ENCODE measurements at places on chromosomes 13 and 19.
A peak's percentile ranks its signal among the peaks of the same experiment; 100 is the strongest.

- DNase-seq, result no peak
Observed at GRCh38 chr19:47704024-47704423, 9.2 kb upstream of the EHD2 start.

GRCh38 chr13:36639610-36640009, 34.2 kb upstream of the SERTM1 start:
- no peak for DNase-seq

DNA sequence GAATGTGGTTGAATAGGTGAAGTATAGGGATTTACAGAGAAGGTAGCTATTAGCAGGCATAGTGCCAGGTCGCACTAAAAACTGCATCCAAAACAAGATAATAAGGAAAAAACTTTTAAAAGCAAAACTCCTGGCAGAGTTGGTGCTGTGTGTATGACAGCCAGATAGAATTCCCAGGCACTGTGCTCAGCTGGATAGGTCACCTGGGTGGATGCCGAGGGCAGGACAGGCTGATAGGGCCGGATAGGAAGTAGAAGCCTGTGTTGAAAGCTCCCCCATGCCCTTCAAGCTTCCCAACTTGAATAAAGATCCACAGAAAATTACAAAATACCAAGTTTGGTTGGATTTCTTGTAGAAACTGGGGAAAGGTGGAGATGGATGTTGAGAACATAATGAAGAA, 48.9 kb upstream of the TDRD3 start:
- DNase-seq, result no peak

DNA sequence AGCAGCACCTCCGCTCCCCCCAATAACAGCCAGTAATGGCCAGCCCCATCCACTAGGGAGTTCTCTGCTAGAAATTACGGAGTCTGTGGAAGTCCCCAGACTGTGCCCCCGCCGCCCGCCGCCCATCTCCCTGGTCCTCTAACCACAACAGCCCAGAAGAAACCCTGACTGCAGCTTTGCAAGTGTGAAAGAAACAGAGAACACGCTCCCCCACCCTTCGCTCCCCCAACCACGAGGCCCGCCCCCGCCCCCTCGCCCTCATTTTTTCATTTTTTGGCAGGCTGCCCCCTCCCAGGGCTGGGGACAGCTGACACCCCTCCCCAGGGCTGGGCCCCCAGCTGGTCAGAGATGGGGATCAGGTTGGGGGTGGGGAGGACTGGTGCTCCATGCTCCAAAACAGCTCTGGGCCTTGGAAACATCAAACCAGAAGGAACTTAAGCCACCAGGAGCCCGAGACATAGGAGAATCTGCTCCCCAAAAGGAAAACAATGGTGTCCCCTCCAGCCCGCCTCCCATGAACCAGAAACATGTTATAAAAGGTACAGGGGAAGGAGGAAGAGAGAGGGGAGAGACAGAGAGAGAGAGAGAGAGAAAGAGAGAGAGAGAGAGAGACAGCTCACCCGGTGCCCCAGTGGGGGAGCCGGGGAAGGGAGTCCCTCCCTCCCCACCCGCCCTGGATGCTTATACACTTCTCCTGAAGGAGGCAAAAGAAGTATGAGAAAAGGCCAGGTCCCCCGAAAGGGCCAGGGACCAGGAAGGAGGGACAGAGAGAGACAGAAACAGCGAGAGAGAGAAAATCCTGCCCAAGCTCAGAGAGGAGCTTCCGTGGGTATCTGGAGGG, 29.8 kb upstream of the ASF1B start:
- no peak for DNase-seq

- DNase-seq, result no peak
Observed at GRCh38 chr19:4866595-4867424, 657 bp downstream of the PLIN3 start.

DNA sequence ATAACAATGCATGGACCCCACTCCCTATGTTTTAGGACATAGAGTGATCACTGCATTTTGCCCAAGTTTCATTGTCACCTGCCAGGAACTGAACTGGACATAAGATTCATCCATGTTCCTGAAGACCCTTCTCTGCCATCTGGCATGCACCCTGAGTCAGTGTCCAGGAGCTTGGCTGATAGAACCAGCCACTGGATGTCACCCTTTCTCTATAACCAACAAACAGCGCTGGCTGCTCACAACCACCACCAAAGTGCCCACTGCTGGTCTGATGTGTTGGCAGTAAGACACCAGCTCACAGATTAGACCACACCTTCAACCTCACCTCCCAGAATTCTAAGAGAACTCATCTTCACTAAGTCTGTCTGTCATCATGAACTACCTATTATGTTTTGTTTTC, 333.4 kb downstream of the ITGBL1 start:
- DNase-seq, result no peak

GRCh38 chr13:91181892-91182291, 165.6 kb upstream of the MIR17HG start:
- no peak for DNase-seq

GRCh38 chr19:47446534-47447469, 24.9 kb downstream of the SLC8A2 start:
- no peak for DNase-seq

GRCh38 chr13:30257468-30258099, 49.8 kb downstream of the KATNAL1 start:
- DNase-seq, result peak; percentile 31

- DNase-seq, result no peak
Observed at GRCh38 chr19:38900202-38900629, 447 bp downstream of the NFKBIB start.

GRCh38 chr19:51158474-51159129, 16.5 kb downstream of the SIGLEC7 start:
- DNase-seq, result no peak

DNA sequence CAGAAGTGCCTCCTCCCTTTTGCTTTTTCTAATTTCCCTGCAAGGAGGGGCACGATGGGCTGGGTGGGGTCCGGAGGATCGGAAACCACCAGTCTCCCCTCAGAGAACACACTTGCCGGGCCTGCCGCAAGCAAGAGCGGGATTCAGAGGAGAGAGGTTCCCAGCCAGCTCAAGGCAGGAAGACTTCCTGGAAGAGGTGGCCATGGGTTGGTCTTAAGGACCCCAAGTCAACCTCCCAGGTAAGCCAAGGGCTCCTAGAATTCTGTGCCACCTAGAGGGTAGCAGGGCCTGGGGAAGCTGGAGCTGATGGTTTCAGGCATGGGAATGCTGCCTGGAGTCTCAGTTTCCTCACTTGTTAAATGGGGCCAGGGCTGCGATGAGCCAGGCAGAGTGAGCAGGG, 30.4 kb upstream of the ADGRE5 start:
- no peak for DNase-seq

Data from left renal cortex interstitium (tissue), 4 donors.